ENCODE measurements at places on chromosomes 3 and 15. TPM values are rescaled to one million over a fixed set of nuclear protein-coding genes. Genes with fewer than 3 reads are reported as not detected.

The NDN gene
- 76.9 TPM for polyA plus RNA-seq

The TMEM89 gene
- not detected for polyA plus RNA-seq

The GRM2 gene
- polyA plus RNA-seq, result not detected

The KIF23 gene
- 28.8 TPM for polyA plus RNA-seq

The EIF2B5 gene
- 28.3 TPM for polyA plus RNA-seq

The IQCH gene
- 1.8 TPM for polyA plus RNA-seq

The DPPA2 gene
- polyA plus RNA-seq, result not detected

The CCDC39 gene
- not detected for polyA plus RNA-seq

The SLC6A20 gene
- polyA plus RNA-seq, result not detected

The KIF15 gene
- polyA plus RNA-seq, result 3.3 TPM

The GOLGB1 gene
- 54.3 TPM for polyA plus RNA-seq

The GOLGA8M gene
- polyA plus RNA-seq, result 0.48 TPM

The ZSCAN29 gene
- 6.0 TPM for polyA plus RNA-seq

The MUC13 gene
- 0.18 TPM for polyA plus RNA-seq

The MST1 gene
- 2.5 TPM for polyA plus RNA-seq

The NAALADL2 gene
- polyA plus RNA-seq, result 20.5 TPM

The ATP13A5 gene
- polyA plus RNA-seq, result not detected

The GP5 gene
- polyA plus RNA-seq, result not detected

The C3orf22 gene
- not detected for polyA plus RNA-seq

The APEH gene
- polyA plus RNA-seq, result 89.1 TPM

The DPP8 gene
- 30.1 TPM for polyA plus RNA-seq

The C3orf85 gene
- not detected for polyA plus RNA-seq

The LIPH gene
- 0.34 TPM for polyA plus RNA-seq

The HCN4 gene
- not detected for polyA plus RNA-seq
